ENCODE measurements at places on chromosomes 7 and 10.

GRCh38 chr7:134552105-134552504 lies 3.2 kb downstream of the AKR1B15 start:
- DNase-seq = no peak

DNA sequence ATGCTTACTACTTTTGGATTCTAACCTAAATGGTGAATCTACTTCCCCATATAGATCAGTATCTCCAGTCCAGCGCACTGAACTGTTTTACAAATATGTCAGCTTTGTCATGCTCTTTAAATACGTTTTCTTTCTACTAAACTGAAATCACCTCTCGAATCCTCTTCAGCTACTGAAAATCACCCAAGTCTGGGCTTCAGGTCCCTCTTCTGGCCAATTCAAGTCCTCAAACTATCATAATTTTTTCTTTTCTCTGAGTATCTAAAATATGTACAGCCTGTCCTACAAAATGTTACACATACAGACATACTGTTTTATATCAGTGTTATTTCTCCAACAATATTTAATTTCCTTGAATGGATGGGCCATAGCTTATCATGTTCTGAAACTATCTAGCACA lies 84.2 kb downstream of the CACNA2D1 start:
- DNase-seq = no peak

- no peak for DNase-seq
These were observed 1.0 kb downstream of the IGFBP3 start for GRCh38 chr7:45919993-45920459.

DNA sequence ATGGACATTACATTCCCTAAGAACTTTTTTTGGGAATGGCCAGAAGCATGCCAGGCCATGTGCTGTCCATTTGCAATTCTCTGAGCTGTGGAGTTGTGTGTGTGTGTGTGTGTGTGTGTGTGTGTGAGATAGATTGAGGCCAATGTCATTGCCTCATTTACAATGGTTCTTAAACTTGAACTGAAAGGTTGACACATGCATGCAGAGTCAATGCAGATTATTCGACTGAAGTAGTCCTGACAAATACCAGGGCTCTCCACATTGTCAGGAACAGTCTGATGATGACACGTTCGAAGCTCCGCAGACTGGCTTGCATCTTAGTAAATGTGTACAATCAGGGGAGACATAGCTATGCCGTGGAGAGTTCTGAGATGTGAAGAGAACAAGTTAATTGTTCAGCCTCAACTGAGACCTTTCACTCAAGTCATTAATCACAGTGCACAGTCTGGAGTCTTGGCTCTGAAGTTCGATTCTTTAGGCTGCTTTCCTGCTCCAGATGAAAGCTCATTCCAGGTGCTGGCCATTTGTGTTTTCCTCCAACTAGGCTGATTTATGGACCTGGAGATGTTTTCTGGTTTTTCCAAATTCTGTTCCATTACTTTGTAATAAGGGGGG lies 921.9 kb downstream of the LRMDA start:
- DNase-seq = peak; percentile 89

DNA sequence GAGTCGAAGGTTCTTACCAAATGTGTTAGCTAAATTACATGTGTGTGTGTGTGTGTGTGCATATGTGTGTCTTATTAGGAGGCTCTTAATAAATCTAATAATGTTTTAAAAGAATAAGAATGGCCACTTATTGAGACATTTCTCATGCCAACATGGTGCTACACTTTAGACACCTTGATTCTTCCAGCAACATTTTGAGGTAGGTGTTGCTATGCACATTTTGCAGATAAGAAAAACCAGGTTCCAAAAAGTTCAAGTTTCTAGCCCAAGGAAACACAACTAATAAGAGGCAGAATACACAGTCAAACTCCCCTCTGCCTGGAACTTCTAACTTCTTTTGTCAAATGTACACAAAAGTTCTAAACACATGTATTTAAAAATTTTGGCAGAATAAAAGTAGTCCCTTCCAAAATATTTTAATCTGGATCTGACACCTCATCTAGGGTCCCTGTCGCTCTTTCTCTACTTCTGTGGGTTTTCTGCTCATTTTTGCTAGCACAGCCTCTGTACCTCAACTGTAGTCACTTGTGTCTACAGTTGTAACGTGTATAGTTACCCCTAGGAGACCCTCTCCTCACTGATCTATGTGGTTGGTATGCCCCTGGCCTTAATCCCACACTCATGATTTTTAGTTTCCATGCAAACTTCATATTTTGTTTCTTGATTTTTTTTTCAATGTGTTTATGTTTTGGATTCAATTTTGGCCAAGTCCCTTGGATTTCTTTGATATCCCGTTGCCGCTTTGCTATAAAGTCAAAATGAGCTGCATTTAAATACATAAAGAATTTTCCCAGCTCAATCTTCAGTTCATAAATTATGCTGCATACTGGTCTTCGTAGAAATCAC lies 4.3 kb downstream of the ANKRD1 start:
- DNase-seq = no peak

DNA sequence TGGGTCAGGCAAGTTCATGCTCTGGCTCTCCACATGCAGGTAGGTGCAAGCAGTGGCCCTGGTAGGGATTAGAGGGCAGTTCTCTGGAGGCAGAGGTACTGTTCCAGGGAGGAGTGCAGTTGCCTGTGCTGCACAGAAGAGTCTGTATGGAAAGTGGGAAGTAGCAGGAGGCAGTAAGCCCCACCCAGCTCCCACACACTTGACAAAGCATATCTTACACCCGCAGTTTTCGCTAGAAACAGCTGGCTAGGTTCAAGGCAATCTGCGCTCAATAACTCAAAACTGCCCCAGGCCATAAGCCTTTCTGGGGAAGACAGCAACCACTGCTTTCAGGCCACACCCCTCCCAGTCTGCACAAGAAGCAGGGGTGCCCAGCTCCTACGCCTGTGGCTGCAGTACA lies 33.1 kb upstream of the ARMC3 start:
- no peak for DNase-seq

DNA sequence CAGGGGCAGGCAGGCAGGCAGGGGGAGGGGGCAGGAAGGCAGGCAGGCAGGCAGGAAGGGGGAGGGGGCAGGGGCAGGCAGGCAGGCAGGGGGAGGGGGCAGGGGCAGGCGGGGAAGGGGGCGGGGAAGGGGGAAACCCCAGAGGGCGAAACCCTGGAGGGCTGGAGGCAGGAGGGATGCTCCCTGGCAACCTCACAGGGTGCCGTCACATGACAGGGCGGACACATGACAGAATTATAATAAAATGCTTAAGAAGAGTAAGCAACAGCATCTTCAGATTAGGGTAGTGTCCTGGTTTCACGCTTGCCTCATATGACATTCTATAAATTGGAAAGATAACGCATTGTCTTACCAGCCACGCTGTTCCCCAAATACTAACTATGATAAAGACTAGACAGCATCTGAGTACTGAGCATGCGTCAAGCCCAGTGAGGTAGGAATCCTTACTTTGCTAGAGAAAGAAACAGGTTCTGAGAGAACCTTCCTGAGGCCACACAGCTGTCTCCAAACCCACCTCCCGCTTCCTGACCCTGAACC lies 131.6 kb downstream of the DIP2C start:
- no peak for DNase-seq

DNA sequence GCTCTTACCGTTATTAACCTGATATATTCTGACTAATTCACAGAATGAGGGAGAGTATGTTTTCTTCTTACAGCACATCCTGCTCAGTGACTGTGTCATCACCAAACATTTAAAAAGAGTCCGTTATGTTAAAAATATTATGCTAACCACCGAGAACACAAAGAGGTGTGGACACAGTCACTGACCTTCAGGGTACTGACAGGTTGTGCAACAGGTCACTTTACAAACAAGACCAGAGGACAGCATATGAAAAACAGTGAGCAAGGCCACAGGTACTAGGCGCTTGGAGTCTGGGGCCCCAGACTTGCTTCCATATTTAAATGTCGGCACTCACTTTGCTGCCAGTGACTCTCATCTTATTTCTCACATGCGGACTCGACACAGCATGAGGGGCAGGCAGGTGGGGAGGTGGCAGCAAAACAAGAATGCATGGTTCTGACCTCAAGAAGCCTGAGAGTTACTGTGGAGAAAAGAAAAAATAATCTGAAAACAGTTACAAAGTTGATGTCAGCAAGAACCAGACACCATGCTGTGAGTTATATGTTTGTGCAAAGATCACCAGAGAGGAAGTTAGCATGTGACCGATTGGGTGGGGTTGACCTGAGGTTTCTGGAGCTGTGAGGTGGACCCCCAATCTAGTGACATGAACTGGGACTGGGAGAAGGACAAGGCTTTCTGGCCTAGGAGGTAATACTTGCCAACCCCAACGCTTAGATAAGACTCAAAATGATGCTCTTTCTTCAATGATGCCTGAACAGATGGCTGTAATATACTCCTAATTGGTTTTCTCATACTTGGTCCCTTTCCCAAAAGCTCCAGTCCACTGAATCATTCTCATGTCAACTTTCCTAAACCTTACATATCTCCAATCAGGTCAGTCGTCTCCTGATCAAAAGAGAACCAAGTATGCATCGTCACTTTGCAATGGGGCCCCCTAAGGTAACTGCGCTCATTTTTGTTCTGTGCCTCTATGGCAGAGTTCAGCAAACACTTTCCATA lies 102.4 kb downstream of the HIPK2 start:
- peak; percentile 30 for DNase-seq

GRCh38 chr7:105640956-105641810 lies 59.9 kb upstream of the EFCAB10 start:
- no peak for DNase-seq

GRCh38 chr10:73168465-73168803 lies 515 bp downstream of the FAM149B1 start:
- no peak for DNase-seq

GRCh38 chr10:43256531-43257346 lies 10.1 kb downstream of the RASGEF1A start:
- DNase-seq = no peak

DNA sequence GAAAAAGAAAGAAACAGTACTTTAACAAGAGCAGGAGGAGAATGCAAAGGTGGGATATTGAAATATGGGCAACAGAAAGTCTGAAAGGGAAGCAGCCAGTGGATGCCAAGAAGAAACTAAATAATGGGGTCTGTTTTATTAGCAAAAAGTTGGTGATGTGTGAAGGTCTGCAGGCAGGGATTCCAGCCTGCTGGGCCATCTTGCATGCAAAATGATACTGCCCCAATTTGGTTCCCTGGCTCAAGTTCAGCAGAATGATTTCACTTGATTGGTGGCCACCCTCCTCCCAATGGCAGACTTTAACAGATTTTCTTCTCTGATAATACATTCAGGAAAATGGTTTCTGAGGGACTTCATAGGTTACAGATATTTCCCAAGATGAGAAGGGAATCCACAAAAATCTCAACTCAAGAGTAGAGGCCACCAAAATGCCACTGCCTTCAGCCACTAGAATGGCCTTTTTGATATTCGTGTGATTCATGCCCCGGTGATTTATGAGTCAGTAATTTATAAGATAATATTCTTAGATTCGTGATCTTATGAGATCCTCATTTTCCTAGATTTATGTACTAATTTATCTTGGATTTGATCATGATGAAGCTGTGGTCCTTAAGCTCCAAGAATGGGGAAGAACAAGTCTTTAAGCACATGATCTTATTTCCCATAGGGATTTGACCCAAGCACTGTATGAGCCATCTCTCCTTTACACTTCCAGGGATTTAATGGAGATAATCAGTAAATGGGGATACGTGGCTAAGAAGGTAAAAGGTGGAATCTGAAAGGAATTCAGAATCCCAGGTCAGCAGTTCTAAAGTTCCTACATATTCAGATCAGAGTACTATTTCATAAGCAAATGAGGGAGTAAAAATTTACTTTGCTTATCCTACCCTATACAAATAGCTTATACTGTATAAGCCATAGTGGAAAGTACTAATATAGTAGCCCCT lies 32.3 kb upstream of the ADD3 start:
- no peak for DNase-seq

DNA sequence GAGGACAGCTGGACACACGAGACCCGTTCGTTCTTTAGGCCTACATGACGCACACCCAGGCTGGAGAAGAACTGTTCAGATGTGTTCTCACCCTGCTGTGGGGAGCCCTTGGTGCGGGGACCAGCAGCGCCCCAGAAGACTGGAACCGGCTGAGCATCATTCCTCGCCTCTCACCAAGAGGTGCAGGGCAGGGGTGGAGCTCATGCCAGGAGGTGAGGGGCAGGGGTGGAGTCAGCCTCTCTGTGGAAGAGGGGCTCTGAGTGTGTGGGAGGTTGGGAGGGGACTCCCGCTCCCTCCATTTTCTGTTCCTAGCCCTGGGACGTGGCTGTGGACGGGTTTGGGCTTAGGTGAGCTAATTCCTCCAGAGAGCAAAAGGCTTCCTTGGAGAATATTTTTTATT lies 66.0 kb upstream of the SHH start:
- no peak for DNase-seq

GRCh38 chr10:116715839-116716377 lies 26.5 kb downstream of the HSPA12A start:
- no peak for DNase-seq

DNA sequence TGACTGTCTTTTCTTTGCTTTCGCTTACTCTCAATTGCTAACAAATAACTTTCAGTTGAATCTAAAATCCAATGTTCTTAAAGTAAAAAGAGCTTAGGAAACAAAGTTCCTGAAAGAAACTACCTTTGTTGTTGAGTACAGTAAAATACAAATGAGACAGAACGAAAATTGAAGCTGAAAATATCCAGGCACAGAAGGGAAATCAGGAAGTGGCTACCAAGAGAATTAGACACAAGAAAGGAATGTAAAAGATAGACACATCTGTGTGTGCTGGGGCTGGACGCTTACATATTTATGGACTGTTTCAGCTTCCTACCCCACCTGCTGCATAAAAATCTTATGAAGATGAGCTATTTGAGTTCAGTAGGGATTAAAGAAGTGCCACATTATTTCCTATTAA lies 161.7 kb upstream of the PLXDC2 start:
- DNase-seq = peak; percentile 31

DNA sequence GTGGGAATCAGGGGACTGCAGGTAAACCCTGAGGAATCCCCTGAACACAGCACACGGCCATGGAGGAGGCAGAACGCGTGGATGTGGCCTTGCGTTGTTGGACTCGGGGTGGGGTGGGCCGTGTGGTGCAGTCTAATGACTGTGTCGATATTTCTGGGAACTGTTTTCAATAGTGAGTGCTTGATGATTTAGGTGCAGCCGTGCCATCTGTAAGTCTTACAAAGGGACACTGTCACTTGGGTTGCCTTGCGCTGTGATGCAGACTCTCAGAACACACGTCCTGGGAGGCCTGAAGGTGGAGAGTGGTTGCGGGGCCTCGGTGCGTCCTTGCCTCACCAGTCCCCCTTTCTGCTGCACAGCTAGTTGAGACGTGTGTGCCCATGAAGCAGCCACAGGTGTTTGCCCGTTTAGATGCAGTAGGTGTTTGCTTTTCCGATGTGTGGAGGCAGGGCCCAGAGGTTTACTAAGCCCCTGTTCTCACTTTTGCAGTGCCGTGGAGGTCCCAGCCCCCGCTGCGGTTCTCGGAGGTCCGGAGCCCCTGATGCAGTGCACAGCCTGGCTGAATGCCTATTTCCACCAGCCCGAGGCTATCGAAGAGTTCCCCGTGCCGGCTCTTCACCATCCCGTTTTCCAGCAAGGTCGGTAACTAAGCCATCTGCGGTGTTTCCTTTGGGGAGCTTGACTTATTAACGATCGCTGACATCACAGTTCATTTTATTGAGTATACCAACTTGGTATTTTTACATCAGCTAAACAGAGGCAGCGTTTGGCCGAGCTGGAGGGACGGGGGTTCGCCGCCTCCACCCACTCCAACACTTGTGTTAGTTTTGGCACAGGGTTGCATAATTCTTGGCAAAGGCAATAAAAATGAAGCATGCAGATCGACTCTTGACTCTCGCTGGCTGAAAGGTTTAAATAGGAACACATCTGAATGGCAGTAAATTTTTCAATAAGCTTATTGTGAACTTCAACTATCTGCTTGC lies 240.7 kb downstream of the MGMT start:
- peak; percentile 20 for DNase-seq
